ENCODE measurements at places on chromosomes 2 and 18.

DNA sequence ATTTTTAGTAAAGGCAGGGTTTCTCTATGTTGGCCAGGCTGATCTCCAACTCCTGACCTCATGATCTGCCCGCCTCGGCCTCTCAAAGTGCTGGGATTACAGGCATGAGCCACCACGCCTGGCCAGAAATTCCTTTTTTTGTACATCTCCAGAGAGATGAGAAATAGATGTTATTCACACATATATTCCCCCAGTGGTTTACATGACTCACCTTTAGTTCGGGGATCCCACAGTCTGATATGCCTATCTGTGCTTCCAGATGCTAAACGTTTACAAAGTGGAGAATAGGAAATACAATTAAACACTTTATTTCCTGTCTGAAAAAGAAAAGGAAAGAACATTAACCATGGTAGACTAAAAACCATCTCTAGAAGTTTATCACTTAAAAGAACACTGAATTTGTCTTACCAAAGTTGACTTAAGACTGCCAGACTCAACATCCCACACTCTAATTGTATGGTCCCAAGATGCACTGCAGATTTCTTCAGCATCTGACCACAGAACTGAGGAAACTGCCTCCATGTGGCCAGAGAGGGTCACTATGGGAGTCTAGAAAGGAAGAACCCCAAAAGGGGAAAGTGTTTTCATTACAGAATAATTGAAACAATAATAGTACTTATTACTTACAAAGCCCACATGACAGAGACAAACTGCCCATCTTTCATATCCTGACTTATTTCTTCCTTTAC, 12.6 kb upstream of the ICA1L start:
- no peak for DNase-seq

DNA sequence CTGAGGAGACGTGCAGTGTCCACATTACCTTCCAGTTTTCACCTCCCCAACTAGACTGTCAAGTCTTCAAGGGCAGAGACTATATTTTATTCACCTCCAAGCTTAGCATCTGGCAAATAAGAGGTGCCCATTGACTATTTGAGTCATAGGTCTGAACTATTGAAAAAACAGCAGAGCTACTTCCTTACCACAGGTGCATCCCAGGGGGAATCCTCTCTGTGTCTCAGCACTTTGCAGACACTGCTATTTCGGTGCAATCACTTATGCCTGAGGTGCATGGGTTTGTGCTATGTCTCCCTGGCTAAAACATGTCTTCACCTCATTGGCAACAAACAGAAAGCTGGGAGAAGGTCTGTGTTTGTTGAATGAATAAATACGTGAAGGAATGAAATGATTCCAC, 67.8 kb downstream of the SOX11 start:
- DNase-seq, result no peak

- DNase-seq, result no peak
These were observed 1282.2 kb upstream of the ZEB2 start for GRCh38 chr2:145802133-145802532.

GRCh38 chr2:62300925-62301324, 105.0 kb downstream of the B3GNT2 start:
- no peak for DNase-seq

- DNase-seq, result no peak
These were observed 402.5 kb upstream of the DDX18 start for GRCh38 chr2:117411983-117412382.

- no peak for DNase-seq
These were observed 36.6 kb downstream of the ZDBF2 start for GRCh38 chr2:206311026-206311425.

- no peak for DNase-seq
These were observed 54.1 kb downstream of the CFAP210 start for GRCh38 chr2:169640104-169640503.

- DNase-seq, result no peak
These were observed 10.4 kb downstream of the WDR7 start for GRCh38 chr18:56661360-56662062.

DNA sequence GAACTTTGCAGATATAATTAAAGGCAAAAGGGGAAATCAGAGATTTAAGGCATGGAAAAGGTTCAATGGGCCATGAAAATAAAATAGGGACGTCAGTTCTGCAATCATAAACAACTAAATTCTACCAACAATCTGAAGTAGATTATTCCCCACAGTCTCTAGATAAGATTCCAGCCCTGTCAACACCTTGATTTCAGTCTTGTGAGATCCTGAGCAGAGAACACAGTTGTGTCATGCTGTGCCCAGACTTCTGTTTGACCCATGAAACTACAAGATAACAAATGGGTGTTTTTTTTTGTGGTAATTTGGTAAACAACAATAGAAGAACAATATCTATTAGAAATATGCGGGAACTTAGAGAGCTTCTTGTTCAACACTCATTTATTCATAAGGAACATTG, 66.2 kb upstream of the RIT2 start:
- DNase-seq, result no peak

DNA sequence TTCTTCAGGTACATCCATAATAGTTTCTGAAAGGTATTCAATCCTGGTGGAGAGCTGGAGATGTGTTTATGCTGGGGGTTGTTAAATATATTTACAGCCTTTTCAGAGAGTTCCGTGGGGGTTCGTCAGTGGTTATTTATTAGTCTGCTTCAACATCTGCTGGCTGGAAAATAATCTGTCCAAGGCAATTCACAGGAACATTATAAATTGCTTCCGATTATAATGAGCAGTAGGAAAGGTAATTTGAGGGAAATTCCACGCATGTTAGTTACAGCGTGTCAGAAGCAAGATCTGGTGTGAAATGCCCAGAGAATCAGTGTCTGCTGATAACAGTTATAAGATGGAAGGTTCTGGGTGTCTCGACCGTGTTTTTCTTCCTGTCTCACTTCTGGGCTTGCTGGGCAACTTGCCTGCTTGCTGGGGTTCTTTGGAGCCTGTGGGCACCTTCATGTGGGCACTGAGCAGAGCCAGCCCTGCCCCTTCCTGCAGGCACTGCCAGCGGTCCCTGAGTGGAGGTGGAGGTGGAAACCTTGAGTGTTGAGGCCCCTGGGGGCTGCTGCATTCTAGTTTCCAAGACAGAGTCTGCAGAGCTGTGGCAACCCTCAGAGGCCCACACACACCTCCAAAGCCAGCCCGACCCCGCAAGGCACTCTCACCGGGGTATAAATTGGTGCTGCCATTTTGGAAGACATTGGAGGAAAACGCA, 185.7 kb downstream of the FAM210A start:
- DNase-seq, result peak; percentile 70

GRCh38 chr2:29012211-29012681, 31.1 kb downstream of the TOGARAM2 start:
- peak; percentile 70 for DNase-seq
